ENCODE measurements at places on chromosomes 13 and 19.
A peak's percentile ranks its signal among the peaks of the same experiment; 100 is the strongest.

GRCh38 chr19:4391701-4392483 lies 8.5 kb downstream of the SH3GL1 start:
- no peak for DNase-seq

GRCh38 chr13:43191546-43191945 lies 168.2 kb downstream of the DNAJC15 start:
- no peak for DNase-seq

GRCh38 chr19:20102097-20102496 lies 24.3 kb downstream of the ZNF90 start:
- no peak for DNase-seq

DNA sequence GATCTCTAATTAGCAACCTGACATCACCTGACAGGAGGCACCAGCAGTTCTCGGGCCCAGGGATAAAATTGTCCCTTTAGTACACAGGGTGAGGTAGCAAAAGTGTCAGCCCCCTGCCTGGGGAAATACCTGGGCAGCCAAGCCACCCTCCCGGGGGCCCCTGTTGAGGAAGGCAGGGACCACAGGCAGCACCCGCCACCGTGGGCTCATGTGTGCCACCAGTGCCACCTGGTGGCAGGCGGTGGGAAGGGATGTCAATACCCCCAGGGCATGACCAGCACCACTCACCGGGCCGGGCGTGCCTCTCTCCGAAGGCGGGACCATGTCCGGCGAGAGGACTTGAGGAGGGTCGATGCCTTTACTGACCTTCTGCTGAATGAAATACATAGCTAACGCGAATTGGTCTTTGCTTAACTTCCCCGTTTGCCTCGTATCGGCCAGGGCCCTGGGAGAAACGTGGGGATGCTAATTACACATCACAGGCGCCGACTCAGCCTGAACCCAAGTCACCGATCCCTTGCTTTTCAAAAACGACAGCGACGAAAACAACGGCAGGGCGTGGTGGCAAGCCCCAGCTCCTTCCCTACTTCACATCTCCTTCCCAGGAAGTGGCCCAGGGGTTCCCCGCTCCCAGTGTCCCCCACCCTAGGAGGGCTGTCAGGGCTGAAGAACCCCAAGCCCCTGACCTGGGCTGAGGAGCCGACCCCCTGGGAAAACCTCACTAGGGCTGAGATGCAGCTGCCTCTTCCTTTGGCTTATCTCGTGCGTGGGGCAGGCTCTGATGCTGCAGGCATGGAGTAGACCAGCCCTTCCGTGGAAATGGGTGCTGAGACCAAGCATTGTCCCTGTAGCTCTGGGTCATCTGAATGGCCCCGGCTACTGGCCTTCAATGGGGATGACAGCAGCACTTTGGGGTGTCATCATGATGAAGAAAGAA lies 53.8 kb downstream of the EPS15L1 start:
- DNase-seq = peak; percentile 79

- no peak for DNase-seq
These were observed 379.2 kb upstream of the MIR17HG start for GRCh38 chr13:90968166-90968904.

- peak; percentile 68 for DNase-seq
These were observed 68.9 kb upstream of the GPR183 start for GRCh38 chr13:99376132-99376531.

- DNase-seq = no peak
These were observed 692.6 kb upstream of the SLITRK1 start for GRCh38 chr13:84574851-84575250.

DNA sequence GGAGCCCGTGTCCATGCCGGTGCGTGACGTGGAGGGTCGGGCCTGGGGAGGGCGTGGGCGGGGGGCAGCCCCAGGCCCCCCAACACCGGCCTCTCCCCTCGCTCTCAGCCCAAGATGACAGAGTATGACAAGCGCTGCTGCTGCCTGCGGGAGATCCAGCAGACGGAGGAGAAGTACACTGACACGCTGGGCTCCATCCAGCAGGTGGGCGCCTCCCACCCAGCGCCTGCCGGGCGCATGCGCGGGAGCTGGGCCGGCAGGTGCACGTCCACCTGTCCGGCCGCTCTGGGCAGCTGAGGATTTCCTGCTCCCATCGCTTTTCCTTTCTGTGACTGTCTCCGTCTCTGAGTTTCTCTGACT lies 49.8 kb downstream of the VAV1 start:
- no peak for DNase-seq

DNA sequence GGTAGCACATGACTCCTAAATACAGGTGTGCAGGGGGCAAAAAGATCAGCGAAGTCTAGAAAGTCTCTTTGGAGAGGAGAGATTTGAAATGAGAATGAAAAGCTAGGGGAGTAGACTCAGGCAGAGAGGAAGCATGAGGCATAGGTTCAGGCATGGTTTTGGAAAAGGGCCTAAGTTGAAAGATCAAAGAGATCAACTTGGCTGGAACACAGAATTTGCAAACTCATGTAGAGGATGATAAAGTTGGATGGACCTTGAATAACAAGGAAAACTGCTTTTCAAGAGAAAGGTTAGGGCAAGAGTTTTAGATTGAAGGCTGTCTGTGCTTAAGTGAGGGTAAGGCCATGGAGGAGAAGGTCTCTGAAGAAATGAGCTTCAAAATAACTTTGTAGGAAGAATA lies 47.4 kb upstream of the UBAC2 start:
- DNase-seq = no peak

DNA sequence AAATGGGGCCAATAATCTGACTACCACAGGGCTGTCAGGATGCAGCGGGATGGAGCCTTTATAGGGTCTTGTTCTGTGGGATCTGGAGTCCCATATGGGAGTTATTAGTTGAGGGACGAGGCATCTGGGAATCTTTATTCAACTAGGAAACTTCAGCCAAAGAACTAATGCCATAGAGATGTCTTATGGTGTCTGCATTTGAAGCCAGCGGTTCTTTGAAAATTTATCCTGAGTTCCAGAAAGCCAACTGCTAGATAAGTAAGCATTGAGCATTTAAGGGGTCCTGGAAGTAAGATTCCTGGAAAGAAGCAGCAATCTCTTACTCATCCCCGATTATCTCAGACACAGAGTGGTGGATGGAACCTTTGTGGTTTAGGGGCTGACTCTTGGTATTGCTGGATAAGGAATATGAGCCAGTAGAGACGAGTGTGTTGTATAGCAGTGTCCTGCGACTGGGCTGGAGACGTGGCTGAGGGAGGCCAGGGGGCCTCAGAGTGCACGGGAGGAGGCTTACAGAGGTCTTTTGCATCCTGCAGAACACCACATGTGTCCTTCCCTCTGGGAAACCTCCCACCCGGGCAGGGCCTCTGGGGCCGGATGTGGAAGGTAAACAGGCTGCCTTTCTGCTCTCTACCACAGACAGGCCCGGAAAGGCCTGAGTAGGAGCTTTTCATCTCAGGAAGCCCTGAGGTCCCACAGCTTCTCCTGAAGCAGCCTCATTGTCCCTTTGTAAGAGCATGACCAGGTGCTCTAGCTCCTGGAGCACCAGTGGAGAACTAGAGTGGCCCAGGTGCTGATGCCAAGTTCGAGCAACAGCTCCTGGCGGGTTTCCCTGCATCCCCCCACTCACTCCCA lies 28.8 kb downstream of the ACTN4 start:
- DNase-seq = no peak

- no peak for DNase-seq
These were observed 17.1 kb downstream of the SHISA7 start for GRCh38 chr19:55426042-55426441.

- DNase-seq = no peak
These were observed 404 bp upstream of the IL27RA start for GRCh38 chr19:14030997-14031718.

DNA sequence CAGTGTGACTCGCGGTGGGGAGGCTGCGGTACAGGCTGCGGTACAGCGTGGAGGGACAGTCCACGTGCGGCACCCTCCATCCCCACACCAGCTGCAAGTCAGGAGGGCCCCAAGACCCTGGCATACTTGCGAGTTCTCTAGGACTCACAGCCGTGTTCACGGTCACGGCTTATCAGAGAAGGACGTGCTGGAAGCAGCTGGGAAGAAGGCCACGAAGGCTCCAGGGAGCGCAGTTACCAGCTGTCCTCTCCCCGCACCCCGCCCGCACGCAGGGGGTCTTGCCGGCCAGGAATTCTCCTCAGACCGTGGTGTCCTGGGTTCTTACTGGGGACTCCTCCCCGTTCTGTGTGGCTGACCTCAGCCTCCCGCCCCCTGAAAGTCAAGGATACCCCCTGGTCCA lies 6.2 kb downstream of the ZNF444 start:
- DNase-seq = no peak

DNA sequence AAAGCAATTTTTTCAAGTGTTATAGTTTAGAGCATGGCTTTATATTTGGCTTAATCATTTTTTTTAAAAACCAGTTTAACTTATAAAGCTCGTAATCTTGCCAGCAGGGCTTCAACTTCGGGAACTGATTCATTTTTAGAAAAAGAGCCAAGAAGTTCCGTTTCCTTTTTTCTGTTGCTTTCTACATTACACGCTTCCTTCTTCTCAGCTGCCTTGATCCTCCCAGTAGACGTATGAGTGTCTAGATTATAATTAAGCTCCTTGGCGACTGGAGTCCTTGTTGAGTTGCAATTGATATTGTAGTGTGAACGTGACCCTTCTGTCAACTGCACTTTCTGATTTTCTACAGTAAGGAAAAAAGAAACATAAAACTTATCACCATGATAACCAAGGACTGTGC lies 497.2 kb downstream of the DIAPH3 start:
- no peak for DNase-seq

DNA sequence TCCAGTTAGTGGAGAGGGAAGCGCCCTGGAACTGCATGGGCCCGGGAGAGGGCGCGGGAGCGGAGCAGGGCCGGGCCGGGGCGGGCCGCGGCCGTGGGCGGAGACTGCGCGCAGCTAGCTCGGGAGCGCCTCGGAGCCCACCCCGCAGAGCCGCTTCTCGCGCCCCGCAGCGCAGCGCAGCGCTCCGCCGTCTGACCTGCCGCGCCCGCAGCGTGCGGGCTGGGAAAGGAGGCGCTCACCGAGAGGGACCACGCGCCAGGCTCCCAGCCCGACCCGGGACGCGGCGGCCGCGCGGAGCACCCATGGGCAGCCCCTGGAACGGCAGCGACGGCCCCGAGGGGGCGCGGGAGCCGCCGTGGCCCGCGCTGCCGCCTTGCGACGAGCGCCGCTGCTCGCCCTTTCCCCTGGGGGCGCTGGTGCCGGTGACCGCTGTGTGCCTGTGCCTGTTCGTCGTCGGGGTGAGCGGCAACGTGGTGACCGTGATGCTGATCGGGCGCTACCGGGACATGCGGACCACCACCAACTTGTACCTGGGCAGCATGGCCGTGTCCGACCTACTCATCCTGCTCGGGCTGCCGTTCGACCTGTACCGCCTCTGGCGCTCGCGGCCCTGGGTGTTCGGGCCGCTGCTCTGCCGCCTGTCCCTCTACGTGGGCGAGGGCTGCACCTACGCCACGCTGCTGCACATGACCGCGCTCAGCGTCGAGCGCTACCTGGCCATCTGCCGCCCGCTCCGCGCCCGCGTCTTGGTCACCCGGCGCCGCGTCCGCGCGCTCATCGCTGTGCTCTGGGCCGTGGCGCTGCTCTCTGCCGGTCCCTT lies at the start of gene MLNR:
MLNR (plus strand) TSS at position 303 of the 820 bp plus-strand sequence; CDS start at position 303, 0 bp downstream.
- DNase-seq = peak; percentile 55

DNA sequence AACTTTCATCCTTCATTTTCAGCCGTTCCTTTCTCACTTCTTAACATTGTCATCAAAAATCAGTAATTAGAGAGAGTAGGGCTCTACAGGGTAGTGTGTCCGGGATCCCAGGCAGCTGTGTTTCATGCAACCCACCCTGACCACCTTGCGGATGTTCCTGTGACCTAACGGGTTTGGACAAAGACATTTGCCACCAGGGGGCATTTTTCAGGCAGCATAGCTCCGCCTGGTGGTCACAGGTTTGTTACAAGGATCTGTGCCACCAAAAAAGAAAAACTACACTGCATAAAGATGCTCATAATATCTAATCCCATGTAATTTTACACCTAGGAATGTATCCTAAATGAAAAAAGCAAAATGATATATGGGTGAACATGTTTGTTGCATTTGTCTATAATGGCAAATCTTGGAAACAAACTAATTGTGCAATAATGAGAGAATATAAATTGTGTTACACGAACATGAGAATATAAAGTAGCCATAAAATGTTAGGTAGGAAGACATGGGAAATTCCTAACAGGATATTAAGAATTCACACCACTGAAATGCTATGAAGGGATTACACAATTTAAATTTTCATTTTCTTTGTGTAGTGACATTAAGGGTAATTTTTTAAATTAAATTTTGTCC lies 123.0 kb downstream of the SLC7A1 start:
- DNase-seq = peak; percentile 52

- DNase-seq = no peak
These were observed 10.7 kb downstream of the ELF1 start for GRCh38 chr13:41008349-41008980.

- no peak for DNase-seq
These were observed 10.1 kb downstream of the COPE start for GRCh38 chr19:18908917-18909619.

DNA sequence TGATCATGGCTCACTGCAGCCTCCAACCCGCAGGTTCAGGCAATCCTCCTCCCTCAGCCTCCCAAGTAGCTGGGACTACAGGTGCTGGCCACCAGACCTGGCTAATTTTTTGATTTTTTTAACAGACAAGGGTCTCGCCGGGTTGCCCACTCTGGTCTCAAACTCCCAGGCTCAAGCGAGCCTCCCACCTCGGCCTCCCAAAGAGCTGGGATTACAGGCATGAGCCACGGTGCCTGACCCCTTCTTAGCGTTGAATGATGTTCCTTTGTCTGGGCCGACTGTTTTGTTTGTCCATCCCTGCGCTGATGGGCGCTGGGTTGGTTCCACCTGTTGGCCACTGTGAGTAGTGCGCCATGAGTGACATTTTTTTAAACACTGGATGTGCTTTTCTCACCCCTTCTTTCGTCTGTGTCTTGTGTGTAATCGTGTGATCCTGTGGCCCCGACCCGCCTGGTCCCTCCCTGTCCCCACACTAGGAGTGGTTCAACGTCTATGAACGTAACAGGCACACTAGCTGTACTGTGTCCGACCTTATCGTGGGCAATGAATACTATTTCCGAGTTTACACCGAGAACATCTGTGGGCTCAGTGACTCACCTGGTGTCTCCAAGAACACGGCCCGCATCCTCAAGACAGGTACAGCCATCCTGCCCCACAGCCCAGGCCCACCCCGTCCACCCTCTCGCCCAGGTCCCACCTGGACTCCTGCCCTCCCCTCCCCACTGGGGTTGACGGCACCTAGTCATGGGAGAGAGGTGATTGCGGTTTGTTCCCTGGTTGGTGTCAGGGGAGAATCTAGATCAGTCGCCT lies 15.0 kb upstream of the EMC10 start:
- no peak for DNase-seq

DNA sequence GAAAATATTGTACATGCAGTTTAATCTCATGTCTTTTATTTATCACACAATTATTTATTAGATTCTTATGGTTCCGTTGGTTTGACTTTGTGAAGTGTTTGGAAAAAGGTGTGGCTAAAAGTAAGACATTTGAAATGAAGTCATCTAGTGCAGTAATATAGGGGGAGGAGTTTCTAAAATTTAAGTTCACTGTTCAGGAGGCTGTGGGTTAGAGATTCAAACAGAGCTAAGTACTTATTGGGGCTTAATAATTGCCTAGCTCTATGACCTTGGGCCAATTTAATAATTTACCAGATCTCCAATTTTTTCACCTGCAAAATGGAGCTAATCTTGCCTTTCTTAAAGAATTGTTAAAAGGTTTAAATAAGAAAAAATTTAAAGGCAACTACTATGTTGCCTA lies 144.6 kb downstream of the NDFIP2 start:
- DNase-seq = no peak
